ENCODE measurements at places on chromosomes 16 and 17.
A peak's percentile ranks its signal among the peaks of the same experiment; 100 is the strongest.

DNA sequence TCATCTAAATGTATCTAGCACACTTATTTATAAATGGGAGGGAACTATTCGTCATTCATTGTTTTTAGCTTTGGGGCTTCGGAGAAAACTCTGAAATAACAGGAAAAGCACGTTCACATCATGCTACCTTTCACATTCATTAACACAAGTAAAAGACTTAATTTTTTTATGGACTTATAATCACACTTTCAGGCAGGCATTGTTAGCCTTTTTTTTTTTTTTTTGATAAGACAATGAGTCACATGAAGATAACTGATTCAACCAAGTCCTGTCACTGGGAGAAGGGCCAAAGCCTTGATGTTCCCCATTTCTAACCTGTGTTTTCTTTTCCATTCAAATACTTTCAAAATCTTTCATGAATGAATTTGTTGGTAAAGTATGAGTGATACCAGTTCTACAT lies 631.3 kb upstream of the CA10 start:
- DNase-seq, result no peak

DNA sequence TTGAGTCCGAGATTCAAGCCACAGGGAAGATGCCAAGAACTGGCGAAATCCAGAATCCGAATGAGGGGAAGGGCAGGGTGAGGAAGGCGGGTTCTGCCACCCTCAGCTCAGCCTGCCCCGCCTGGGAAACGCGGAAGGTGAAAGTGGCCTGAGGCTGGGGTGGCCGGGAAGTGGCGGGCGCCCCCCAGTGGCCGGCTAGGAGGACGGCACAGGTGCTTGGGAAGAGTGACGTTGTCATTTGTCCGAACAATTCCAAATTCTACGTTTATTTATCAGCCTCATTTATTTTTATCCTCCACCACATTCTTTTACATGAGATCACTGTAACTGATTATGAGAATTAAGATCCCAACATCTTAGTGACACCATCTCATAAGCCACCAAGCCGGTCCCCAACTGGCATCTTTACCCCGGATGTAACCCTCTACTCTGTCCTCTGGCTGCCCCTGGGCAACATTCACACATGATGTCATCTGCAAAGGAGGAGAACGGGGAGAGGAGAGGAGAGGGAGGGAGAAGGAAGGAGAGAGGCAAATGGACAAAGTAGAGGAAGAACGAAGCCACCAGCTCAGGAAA lies 21.3 kb downstream of the SRCIN1 start:
- DNase-seq, result peak; percentile 61

DNA sequence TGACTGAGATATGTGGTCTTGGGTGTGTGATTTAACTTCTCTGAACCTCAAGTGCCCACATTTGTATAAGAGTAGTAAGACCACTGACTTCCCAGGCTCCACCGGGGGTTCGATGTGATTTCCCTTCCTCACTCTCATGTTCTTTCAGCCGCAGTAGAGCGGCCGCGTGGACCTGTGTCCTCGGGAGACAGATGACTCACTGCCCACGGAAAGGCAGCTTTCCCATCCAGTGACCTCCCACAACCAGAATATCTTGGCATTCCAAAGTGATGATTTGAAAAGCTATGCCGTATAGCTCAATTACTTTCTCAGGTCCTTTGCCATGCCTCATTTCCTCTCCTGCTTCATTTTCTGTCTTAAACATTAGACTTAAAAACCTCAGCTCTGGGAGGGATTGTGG lies 73.6 kb downstream of the IL21R start:
- no peak for DNase-seq

DNA sequence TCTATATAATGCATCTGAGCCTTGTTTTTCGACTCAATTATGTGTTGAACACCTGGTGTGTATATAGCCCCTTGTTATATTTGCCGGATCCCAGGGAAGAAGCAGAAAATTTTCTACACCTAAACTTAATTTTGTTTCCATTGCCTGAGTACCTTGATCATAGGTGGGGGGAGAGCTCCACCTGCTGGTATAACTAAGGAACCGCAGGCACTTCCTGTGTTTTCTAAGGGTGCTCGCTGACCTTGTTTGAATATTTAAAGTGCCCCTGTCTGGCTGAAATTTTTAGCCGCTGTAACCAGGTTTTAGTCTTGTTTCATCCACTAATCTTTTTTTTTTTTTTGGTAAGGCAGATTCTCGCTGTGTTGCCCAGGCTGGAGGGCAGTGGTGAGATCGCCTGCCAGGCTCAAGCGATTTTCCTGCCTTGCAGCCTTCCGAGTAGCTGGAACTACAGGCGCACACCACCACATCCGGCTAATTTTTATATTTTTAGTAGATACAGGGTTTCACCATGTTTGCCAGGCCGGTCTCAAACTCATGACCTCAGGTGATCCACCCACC lies 6.5 kb upstream of the NUBP1 start:
- peak; percentile 65 for DNase-seq

DNA sequence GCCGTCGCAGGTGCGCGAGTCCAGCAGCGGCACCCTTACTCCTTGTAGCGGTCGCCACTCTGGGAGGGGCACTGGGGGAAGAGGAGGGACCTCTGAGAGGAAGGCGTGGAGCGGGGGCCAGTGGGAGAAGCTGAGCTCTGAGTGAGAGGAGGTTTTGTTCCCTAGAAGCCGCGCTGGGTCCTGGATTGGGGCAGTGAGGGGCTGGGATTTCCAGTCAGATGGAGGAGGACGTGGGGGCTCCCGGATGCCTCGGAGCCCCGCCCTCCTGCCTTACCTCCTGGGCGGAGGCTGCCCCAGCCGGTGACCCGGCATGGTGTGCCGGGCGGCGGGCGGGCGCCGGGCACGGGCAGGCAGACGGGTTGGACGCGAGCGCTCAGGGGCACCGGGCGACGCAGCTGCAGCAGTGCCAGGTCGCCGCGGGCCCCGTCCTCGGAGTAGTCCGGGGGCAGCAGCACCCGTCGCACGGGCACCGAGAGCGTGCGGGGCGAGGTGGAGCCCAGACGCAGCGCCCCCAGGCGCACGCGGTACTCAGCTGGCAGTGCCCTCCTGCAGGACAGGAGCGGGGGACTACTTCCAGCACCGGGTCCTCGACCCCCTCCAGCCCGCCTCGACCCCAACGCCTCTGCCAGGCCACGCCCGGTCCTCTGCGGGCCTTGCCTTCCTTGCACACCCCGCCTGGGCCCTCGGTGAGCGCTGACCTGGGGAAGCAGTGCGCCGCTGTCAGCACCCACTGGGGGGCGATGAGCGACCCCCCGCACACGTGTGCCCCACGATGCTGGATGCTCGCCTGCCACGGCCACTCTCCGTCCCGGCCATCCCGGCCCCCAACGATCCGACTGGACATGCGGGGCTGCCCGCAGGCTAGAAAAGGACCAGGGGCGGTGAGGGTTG lies 2.0 kb downstream of the PRSS33 start:
- peak; percentile 38 for DNase-seq

- DNase-seq, result peak; percentile 14
These were observed 1.7 kb downstream of the NLRC3 start for GRCh38 chr16:3575491-3575890.

- DNase-seq, result no peak
These were observed 22.2 kb upstream of the ADCY7 start for GRCh38 chr16:50244140-50244503.

GRCh38 chr17:75404731-75405364 lies 630 bp downstream of the GRB2 start:
- DNase-seq, result peak; percentile 61

DNA sequence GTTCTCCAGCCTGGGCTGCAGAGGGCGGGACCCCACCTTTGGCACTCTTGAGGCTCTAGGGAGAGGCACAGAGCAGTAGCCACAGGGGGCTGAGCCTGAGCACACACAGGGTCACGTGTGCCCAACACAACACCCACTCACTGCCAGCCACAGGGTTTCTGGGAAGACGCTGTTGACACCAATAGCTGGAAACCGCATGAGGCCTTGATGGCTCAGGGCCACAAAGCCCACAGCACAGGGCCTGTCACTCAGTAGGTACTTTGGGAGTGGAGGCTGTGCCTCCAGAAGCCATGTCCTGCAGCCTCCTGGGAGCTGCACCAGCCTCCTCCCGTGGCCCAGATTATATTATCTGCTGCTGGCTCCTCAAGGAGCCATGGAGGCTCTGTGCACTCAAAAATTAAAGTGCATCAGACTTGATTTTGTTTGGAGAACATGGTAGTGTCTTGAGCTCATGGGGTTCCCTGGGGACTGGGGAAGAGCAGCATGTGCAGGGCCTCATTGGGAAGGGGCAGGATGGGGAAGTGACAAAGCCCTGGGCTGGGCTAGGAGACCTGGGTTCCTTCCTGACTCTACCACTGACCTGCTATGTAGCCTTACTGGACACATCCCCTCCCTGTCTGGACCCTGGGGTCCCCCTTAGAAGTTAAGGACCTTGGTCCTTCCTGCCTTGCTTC lies 12.5 kb upstream of the SREBF1 start:
- DNase-seq, result peak; percentile 88

DNA sequence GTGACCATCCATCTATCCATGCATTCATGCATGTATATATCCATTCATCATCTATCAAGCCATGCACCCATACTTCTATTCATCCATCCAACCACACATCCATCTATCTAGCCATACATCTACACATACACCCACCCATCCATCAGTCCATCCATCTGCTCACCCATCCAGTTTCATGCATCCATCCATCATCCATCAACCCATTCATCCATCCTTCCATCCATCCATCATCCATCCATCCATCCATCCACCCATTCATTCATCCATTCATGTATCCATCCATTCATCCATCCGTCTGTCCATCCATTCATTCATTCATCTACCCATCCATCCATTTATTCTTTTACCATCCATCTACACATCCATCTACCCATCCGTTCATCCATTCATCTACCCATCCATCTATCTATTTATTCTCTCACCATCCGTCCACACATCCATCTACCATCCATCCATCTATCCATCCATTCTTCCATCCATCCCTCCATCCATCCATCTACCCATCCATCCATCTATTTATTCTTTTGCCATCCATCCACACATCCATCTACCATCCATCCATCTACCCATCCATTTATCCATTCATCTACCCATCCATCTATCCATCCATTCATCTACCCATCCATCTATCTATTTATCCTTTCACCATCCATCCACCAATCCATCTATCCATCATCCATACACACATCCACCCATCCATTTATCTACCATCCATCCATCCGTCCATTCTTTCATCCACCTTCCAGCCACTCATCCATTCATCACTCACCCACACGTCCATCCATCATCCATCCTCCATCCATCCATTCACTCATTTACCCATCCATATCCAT lies 3.2 kb downstream of the CCL17 start:
- DNase-seq, result no peak

- DNase-seq, result no peak
These were observed at the start of gene ABCC3 for GRCh38 chr17:50634224-50634914. ABCC3 (plus strand) TSS chr17:50634881; CDS start chr17:50634937, 56 bp downstream.

DNA sequence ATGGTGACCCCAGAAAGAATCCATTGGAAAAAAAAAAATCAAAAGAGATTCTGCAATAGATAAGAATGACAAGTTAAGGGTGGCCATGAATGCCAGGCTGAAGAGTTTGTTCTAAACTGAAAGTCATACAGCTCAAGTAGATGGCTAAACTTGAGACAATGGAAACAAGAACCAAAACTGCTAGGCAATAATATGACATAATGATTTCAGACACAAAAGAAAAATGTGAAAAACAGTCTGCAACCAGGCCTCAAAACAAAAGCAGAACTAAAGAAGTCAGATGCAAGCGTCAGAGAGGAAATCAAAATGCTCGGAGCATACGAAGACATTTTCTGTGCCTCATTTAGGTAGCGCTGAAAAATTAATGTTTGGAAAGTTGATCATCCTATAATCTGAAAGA lies 54.4 kb upstream of the YPEL2 start:
- no peak for DNase-seq

Data from activated naive CD4-positive, alpha-beta T cell treated with Interleukin-2 at 50 U/mL for 16 hours (primary cell).